Hepatic stellate cell (primary cell): ENCODE measurements at places on chromosomes 5 and 9.

GRCh38 chr5:50666261-50667022 lies at the start of gene PARP8:
Gene PARP8, plus strand, starts transcription at chr5:50666637. Its CDS starts 459 bp downstream, at chr5:50667096.
- peak; percentile 52 for DNase-seq

- peak; percentile 57 for DNase-seq
Measured at GRCh38 chr5:180291234-180291940, 496 bp downstream of the MAPK9 start.

GRCh38 chr5:58094031-58094430 lies 365.9 kb downstream of the PLK2 start:
- no peak for DNase-seq

DNA sequence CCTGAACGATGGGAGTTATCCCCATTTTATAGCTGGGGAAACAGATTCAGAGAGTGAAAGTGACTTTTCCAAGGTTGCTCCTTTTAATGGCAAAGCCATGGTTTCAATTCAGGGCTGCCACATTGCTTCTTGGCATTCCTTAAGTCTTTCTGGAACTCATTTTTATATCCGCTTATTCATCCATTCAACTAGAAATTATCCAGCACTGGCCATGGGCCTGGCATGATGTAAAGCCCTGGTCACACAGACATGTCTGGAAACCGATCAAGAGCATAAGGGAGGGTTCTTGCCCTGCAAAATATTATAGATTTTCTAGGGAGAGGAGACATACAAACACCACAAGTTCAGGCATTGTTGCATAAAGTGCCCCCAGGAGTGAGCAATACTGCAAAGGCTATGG lies 43.0 kb upstream of the COL15A1 start:
- no peak for DNase-seq

- peak; percentile 85 for DNase-seq
Measured at GRCh38 chr9:35071814-35072460, 488 bp downstream of the VCP start.

- DNase-seq, result no peak
Measured at GRCh38 chr5:66839636-66840185, 243.5 kb downstream of the MAST4 start.

DNA sequence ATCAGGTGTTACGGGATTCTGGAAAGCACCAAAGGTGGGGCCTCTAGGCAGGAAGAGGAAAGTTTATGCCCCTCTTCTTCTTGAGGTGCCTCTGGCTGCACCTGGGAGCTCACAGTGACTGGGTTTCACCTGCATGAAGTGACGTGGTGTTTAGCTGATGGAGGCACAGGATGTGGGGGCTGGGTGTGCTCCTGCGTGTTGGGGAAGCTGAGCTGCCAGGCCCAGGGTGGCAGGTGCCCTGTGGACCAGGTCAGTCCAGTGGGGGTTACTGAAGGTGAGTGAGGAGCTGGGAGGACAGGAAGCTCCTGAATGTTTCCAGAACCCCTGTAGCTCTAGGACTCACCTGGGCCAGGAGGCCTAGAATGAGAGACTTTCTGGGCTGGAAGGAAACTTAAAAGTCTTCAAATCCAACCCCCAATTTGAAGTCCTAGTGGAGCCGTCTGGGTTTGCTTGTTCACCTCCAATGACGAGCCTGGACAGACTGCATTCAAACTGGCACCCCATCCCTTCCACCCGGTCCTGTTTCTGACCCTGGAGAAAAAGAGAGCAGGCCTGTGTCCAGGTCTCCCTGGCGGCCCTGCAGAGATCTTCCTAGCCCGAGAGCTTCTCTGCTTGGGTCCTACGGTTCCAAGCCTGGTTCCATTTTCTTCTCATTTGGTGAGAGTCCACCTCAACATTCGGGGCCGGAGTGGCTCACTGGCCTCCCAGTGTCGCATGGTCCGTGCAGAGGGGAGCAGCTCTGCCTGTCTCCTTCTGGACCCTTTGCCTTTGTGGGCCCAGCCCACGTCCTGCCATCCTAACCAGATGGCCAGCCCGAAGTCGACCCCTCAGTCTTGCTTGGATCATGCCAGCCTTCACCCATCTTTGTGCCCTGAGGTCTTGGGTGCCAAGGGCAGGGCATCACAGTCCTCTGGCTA lies 22.3 kb downstream of the TRAF1 start:
- DNase-seq, result no peak
